A673 (cell line): ENCODE measurements at places on chromosomes 3 and 15.
A peak's percentile ranks its signal among the peaks of the same experiment; 100 is the strongest.

DNA sequence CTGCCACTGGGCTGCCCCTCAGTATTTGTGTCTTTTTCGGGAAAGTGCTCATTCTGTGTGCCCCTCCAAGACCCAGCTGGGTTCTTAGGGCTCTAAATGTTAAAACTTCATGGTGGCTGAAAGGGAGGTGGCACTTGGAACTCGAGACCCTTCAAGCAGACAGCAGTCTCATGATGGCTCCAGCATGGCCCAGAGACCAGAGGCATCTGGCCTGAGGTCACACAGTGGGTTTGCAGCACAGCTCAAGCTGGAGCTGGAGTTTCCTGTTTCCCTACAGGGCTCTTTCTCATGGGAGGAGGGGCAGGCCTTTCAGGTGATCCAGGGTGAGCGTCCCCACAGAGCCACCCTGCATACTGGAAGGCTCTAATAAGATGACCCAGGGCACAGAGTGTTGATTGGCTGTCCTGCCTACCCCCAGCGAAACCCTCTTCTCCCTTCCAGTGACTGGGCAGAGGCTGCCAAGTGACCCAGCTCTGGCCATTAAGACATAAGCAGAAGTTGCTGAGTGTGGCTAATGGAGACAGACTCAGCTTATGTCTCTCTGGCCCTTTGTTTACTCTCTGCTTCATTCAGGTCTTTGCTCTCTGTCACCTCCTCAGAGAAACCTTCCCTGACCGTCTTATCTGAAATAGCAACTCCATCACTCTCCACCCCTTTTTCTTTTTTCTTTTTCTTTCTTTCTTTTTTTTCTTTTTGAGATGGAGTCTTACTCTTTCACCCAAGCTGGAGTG, 166.6 kb upstream of the SMAD3 start:
- no peak for DNase-seq

GRCh38 chr3:115652738-115653137, 29.4 kb downstream of the GAP43 start:
- no peak for DNase-seq

DNA sequence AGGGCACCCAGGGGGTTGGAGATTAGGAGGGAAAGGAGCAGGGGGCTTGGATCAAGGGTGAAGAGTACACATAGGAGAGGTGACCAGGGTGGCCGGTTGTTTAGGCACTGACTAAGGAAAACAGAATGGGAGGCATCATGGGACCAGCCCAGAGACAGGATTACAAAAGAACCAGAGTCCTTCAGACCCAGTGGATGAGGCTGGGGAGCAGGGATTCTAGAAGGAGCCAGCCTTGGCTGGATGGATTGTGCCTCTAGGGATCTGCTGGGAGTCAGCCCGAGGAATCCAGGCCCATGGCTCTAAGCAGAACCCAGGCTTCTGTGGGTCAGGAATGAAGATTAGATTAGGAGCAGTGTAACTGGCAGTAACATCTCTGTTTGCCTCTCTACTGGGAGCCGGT, 98.6 kb downstream of the ARNT2 start:
- no peak for DNase-seq

DNA sequence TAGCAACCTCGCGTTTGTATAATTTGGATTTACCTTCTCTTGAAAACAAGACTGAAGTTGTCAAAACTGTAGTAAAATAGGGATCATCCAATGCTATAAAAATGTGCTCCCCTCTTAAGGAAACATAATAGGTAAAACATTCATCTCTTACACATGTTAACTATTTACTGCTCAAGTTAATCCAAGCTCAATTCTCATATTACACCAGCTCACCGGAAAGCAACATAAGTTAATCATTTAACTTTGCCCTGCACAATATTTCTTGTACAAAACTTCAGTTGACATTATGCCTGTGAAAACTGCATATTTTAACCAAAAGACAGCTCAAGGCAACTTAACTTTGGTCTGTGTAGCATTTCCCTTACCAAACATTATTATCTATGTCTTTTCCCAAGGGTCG, 634.2 kb downstream of the NAALADL2 start:
- DNase-seq = no peak

DNA sequence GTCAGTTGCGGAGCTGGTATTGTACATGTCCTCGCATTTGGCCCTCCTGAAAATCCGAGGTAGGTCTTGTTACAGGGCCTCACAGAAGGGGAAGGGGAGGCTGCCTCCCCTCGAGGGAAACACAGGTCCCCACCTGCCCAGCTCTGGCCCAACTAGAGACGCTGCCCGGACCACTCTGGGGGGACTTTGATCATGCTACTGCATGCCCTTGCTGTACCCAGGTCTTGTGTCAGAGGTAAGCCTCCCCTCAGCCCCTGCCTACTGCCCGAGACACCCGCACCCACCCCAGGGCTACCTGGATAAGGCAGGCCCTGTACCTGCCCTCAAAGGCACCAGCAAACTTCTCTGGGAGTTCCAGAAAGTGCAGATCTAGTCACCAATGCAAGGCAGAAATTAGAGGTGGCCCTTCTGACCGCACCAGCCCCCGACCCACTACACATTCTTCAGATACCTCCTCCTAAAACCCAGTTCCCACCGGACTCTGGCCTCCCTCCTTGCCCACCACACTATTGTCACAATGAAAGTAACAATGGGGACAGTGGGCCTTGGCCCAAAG, 981 bp upstream of the SCAP start:
- no peak for DNase-seq

- DNase-seq = no peak
Observed at GRCh38 chr15:98997755-98998154, 9.8 kb downstream of the PGPEP1L start.

GRCh38 chr3:124217542-124217941, 225.6 kb upstream of the ROPN1 start:
- DNase-seq = peak; percentile 68

- no peak for DNase-seq
Observed at GRCh38 chr3:66140743-66141372, 79.9 kb upstream of the SLC25A26 start.

- no peak for DNase-seq
Observed at GRCh38 chr3:48077815-48078214, 61.6 kb upstream of the MAP4 start.

DNA sequence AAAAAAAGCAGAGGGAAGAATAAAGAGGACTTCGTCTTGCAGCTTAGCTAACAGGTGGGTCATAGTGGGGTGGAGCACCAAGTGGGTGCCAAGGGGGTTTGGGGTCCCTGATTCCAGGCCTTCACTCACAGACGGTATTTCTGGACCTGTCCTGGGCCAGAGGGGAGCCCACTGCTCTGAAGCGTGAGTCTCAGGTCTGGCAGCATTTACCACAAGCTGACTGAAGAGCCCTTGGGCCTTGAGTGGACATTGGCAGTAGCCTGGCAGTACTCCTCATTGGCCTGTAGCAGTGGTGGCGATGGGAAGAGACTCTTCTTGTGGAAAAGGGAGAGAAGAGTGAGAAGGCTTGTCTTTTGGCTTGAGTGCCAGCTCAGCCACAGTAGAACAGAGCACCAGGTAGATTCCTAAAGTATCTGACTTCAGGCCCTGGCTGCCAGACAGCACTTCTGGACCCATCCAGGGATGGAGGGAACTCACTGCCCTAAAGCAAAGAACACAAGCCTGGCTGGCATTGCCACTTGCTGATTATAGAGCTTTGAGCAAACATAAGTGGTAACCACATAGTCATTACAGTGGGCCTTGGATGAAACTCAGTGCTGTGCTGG, 72.9 kb downstream of the GLDN start:
- DNase-seq = no peak

DNA sequence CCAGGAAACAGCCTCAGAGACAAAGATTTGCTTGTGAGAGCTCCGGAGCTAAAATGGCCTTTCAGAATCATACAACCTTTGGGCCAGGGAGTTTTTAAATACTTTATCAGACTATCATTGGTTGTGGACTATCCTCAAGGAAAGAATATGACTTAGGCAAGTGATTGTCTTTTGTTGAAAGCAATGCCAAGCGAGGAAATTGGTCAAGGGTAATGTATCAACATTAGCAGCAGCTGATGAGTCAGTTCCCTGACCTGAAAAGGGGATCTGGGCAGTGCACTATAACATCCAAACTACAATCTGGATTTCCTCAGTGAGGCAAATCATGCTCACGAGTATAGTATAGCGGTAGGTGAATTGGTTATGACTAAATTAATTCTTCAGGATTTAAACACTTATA, 303.6 kb downstream of the LSAMP start:
- no peak for DNase-seq

- peak; percentile 19 for DNase-seq
Observed at GRCh38 chr3:150605998-150606641, 3.0 kb downstream of the SELENOT start.

DNA sequence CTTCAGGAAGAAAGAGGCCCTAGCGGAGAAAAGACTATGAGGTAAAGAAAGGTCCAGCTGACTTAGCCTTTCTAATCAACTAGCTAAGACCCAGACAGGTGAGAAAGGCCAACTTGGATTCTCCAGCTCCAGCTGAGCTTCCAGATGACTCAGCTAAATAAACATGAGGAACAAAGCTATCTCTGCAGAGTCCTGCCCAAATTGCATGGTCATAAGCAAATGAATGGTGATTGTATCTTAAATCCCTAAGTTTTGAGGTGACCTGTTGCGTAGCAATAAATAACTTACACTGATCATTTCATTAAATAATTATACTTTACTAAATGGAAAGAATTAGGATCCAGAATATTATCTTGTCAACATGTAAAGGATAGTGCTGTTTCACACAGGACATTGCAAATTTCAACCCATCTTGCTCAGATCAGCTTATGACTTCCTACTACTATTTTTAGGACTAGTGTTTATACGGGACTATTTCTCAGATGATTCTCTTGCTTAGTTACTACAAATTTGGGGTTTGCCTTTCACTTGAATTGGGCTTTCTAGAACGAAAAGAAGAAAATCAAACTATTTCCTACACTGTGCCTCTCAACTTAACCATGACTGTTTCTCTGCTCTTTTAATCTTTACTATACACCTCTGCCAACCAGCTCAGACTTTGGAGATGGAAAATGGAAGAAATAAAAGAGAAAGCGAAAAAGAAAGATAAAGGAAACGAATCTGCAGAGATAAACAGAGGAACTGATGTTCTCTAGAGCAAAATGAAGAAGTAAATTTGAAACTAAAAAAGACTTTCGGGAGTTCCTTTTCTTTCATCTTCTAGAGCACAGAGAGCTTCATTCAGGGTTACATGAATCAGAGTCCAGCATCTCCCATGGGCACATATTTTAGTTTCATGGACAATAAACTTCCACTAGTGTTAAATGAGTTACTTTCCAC, 6.6 kb upstream of the ADGRG7 start:
- no peak for DNase-seq

DNA sequence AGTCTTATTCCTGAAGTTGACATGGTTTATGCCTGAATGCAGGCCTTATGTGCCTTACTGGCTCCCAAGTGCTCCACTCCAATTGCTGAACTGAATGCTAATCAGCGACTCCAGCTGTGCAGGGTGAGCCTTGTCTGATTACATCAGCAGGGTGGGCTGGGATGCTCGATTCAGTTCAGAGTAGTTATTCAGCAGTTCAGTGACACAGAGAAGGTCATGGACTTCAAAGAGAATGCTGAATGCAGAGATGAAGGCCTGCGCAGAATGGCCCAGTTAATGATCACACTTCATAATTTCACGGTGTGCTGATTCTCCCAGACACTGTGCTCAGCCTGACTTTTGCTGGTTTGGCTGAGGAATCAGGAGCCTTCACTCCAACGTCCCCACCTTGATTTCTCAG, 63.6 kb downstream of the CLDN1 start:
- peak; percentile 72 for DNase-seq

DNA sequence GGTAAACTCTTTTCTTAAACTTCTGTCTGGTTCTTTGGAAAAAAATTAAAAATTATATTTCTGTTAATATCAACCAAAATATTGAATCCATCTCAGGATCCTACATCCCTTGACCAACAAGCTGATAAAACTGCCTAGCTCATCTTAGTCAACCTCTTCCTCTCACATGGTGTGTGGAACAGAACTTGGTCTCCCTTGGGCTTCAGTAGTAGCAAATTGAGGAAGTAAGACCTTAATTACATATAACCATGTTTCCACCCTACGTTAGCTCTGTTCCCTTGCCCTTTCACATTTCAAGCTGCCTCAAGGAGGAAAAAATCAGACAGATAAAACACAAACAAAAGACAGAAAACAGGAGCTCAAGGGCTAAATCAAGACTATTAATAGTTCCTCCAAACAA, 116.4 kb downstream of the GREM1 start:
- no peak for DNase-seq

GRCh38 chr3:101619734-101620133, 45.8 kb downstream of the PCNP start:
- DNase-seq = no peak

GRCh38 chr3:110810356-110810755, 261.3 kb upstream of the NECTIN3 start:
- DNase-seq = no peak

DNA sequence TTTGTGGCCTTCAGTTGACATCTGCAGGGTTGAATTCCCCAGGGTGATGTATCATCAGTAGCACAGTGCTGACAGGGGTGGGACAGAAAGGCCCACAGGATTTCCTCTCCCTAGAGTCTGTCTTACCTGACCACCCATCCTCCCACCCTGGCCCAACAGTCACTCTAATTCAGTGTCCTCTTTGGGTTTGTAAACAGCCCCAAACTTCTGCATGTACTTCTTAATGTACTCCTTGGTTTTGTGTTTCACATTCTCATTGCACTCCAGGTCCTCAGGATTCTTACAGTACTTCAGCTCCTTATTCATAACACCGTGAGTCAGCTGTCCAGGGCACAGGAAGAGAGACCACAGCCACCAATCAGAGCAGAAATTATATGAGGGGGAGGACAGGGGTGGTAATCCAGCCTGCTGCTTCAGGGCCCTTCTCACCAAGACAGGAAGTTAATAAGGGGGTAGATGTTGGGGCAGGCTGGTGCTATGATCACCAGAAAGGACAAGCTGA, 37.5 kb downstream of the NBEAL2 start:
- peak; percentile 25 for DNase-seq

- DNase-seq = no peak
Observed at GRCh38 chr15:78732634-78733033, 78.6 kb downstream of the ADAMTS7 start.

DNA sequence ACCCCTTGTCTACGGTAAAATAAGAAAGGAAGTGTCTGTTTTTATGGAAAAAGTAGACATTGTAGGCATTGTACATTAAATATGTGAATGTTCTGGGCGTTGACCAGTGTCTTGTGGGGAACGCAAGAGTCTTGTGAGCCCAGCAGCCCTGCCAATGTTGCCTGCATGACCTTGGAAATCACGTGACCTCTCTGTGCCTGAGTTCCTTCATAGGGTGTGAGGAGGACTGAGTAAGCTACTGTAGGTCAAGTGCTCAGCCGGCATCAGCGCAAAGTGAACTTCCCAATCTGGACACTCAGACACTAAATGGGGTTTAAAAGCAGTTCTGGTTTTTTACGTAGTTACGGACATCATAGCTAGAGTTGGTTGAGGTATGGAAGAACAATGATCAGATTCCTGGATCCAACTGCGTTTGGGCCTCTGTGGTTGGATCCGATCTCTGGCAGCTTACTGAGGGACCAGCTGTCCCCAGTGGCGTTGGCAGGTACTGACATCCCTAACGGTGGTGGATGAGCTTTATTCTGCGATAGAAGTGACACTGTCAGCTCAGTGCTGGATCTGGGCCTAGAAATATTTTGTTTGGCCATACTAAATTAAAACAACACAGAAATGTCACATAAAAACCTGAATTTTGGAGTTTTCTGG, 63.8 kb downstream of the SPSB4 start:
- DNase-seq = no peak
